ENCODE measurements at places on chromosomes 6 and 20.

GRCh38 chr6:124055395-124055794, 251.7 kb downstream of the NKAIN2 start:
- DNase-seq = no peak

GRCh38 chr6:43673444-43674084, 14.0 kb downstream of the MRPS18A start:
- no peak for DNase-seq

- no peak for DNase-seq
Measured at GRCh38 chr20:3133155-3133554, 26.5 kb downstream of the FASTKD5 start.

DNA sequence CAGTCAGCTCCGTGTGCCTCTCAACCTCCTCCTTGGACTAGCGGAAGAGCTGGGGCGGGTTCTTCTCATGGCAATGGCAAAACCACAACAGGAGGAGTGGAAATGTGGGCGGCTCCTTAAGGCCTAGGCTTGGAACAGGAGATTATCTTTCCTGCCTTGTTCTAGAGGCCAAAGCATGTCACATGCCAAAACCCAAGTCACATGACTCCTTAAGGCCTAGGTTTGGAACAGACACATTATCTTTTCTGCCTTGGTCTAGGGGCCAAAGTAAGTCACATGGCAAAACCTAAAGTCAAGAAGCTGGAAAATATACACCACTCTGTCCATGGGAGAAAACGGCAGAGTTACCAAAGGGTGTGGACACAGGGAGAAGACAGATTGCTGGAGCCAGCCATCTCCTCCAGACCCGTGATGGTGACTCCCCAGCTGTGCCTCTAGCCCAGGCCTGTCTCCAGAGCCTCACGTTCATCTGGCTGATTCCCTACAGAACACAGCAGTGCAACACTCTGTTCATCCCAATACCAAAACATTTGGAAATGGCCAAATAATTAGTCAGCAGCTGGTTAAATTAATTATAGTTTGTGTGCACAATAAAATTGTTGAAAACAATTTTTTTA, 34.2 kb downstream of the ANKRD60 start:
- no peak for DNase-seq

GRCh38 chr20:48912065-48912464, 9.4 kb upstream of the ARFGEF2 start:
- peak; percentile 79 for DNase-seq

DNA sequence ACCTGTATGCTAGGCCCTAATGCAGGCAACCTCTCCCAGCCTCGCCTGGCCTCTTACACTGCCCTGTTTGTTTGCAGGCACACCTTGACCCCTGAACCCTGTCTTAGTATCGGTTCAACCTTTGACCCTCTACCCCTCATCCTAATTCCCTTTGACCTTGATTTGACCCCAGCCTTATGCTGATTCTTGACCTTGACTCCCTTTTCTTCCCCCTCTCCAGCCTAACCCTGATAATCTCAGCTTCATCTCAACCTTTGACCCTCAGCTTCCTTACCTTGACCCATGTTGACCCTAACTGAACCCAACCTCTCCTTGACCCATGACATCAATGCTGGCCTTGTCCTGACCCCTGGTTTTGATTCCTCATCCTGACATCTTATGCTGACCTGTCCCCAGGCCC, 33.8 kb downstream of the UQCC2 start:
- DNase-seq = no peak

DNA sequence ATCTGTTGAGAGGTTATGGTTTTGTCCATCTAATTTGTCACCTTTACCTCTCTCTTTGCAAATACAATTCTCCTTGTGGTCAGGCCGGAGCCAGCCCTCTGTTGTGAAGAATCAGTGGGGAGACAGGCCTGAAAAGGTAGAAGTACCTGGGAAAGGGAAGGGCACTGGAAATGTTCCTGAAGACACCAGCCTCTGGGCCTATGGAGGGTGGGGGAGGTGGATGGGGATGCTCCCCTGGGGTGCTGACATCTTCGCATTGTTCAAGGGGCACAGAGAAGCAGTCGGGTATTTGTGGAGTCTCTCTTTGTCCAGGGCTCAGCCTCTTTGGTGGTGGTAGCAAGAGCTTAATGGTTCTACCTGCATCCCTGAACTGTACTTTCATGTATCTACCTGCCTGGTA, 24.4 kb upstream of the AFDN start:
- DNase-seq = no peak

GRCh38 chr6:39754514-39755115, 29.4 kb upstream of the KIF6 start:
- DNase-seq = no peak

- DNase-seq = no peak
Measured at GRCh38 chr6:129340983-129341382, 369.0 kb downstream of the ARHGAP18 start.

Measured in NCI-H82 (cell line).